Dorsolateral prefrontal cortex (tissue), 122 donors: ENCODE measurements at places on chromosomes 16 and 17.

GRCh38 chr17:8391711-8392110 is 5.9 kb downstream of the RNF222 start:
- peak; percentile 19 for DNase-seq

GRCh38 chr16:54171626-54172537 is 114.7 kb downstream of the IRX3 start:
- no peak for DNase-seq

- no peak for DNase-seq
Measured at GRCh38 chr17:74198694-74199093, 4.8 kb upstream of the RPL38 start.

DNA sequence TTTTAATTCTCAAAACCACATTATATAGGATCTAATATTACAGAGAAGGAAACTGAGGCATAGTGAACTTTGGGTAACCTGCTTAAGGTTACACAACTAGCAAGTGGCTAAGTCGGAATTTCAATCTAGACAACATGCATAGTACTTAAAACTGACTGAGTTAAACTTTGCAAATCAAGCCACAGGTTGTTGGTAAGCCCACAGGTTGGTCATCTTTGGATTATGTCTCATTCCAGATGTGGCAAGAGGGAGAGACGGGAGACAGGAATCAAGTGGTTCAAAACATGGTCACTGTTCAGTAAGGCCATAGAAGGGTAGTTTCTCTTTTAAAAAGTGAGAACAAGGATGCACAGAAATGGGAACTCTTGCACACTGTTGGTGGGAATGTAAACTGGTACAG is 57.1 kb downstream of the MYO1D start:
- no peak for DNase-seq

DNA sequence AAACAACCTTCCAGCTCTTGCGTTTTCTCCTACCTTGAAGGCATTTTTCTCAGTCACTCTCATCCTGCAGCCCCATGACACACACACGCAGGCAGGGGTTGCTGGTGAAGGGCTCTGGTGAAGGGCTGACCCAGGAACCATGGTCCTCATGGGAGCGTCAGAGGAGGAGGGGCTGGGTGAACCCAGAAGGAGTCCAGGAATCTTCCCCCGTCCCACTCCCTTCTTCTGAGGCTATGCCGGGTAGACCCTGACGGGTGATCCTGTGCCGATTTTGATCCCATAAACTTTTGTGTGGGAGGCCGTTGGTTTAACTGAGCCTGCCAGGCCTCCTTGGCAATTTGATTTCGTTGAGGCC is 278.4 kb upstream of the FOXF1 start:
- peak; percentile 12 for DNase-seq

- DNase-seq, result no peak
Measured at GRCh38 chr16:73071131-73071940, 23.4 kb upstream of the ZFHX3 start.

DNA sequence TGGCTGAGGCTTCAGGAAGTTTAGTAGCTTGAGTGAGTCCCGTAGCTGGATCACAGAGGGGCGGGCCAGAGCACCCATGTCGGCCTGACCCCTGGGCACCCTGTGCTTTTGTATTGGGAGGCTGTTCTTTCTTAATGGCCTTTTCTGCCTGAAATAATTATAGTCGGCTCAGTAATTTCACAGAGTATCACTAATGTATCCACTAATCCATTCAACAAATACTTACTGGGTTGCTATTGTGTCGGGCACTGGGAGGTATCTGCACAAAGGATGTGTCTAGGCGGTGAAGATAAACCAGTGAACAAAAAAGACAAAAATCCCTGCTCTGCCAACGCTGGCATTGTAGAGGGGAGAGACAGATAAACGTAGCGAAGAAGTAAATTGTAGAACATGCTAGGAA is 318.6 kb downstream of the FOXL1 start:
- no peak for DNase-seq

- no peak for DNase-seq
Measured at GRCh38 chr16:57137043-57137442, 44.7 kb downstream of the CPNE2 start.

GRCh38 chr17:17826342-17826713 is 10.5 kb downstream of the SREBF1 start:
- no peak for DNase-seq

DNA sequence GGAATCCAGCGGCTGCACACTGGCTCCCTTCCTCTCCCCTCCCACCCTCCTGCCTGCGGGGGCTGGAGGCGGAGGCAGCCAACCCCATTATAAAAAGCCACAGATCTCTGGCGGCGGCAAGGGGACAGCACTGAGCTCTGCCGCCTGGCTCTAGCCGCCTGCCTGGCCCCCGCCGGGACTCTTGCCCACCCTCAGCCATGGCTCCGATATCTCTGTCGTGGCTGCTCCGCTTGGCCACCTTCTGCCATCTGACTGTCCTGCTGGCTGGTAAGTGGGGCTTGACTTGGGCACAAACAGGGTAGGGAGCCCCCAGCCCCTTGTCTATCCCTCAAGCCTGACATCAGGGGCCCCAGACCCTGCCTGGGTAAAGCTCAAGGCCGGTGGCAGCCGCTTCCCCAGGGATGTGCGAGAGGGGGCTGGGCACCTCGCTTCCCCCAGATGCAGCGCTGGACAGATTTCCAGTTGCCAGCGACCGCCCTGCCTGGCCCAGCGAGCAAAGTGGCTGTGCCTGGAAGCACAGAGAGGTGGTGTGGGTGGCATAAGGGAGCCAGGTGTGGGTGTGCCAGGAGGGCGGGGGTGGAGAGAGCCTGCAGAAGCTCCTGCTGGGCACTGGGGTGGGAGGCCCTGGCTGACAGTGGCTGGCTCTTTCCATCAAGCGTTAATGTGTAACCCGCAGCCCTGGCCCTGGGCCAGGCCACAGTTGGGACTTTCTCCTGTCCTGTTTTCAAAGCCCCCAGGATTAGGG is at the start of gene CX3CL1:
CX3CL1 (plus strand) TSS at position 119 of the 745 bp plus-strand sequence; CDS start at position 198, 79 bp downstream.
- DNase-seq, result peak; percentile 46

- DNase-seq, result no peak
Measured at GRCh38 chr16:51440131-51440889, 289.2 kb upstream of the SALL1 start.

DNA sequence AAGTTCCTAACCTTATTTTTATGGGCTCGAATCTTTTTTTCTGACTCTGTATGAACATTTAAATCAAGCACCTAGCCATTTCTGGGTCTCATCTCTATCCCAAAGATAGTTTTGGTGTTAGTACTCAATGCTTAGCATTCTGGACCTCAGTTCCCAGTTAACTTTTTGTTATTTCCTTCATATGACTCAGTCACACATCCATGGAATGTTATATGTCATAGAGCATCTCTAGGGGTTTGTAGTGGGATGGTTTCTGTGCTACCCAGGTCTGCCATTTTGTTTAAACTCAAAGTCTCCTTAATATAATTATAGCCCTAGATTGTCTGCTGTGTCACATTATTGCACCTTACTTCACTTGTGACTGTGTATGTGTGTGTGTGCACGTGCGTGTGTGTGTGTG is 90.1 kb downstream of the EFCAB13 start:
- no peak for DNase-seq

GRCh38 chr16:53065461-53066061 is 10.8 kb downstream of the CHD9 start:
- DNase-seq, result no peak

DNA sequence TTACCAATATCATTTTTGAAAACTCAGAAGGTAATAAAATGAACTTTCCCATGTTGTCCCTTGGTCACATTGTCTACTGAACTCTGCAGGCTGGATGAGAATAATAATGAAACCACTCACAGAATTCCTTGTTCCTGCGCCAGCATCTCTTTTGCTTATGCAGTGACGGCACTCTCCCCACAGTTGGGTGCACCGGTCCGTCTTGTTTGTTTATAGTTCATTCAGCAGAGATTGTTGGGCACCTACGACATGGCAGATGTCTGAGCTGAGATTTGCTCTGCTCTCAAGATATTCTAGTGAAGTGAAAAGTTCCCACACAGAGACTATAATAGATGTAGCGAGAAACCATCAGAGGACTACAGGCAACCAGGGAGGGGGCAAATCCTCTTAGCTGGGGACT is 375.7 kb upstream of the CDH11 start:
- DNase-seq, result no peak

GRCh38 chr16:58088091-58088490 is 41.1 kb downstream of the CFAP20 start:
- no peak for DNase-seq
